Hepatocyte (in vitro differentiated cells): ENCODE measurements at places on chromosomes 1 and 21. TPM values are rescaled to one million over a fixed set of nuclear protein-coding genes. Genes with fewer than 3 reads are reported as not detected.

GRCh38 chr1:183365676-183366075 is 52.5 kb downstream of the NMNAT2 start:
- no peak for DNase-seq

- DNase-seq, result no peak
Measured at GRCh38 chr1:7561936-7562728, 209.0 kb upstream of the VAMP3 start.

DNA sequence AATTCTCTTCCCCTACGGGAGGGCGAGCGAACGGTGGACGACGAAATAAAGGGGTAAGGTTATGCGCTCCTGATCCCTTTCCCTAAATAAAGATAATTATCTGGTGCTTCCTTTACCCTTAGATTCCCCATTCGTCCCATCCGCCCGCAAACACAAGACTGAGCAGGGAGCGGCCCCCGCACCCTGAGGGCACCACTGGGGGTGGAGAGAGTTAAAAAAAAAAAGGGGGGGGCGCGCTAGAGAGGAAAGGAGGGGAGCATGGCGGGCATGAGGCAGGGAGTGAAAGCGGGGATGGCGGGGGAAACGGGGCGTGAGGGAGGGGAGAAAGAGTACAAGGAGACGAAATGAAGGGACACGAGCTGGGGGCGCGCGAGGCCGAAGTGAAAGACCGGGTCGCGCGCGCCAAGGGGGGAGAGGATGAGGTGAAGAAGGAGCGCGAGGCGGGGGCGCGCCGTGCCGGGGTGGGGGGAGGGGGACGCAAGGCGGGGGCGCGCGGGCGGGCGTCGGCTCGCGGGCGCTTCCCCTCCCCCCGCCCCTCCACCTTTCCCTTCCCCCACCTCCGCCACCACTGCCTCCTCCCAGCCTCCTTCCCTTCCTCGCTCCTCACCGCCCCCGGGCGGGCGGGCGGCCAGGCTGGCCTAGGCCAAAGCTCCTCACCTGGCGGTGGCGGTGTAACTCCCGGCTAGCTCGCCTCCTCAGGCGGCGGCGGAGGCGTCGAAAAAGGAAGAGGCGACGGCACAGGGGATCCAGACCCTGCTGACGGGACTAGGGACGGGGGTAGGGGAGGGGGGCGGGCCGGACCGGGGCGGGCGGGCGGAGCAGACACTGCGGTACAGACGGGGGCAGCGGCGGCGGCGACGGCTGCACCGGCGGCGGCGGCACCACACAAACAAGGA is 448 bp downstream of the GATAD2B start:
- DNase-seq, result peak; percentile 82

DNA sequence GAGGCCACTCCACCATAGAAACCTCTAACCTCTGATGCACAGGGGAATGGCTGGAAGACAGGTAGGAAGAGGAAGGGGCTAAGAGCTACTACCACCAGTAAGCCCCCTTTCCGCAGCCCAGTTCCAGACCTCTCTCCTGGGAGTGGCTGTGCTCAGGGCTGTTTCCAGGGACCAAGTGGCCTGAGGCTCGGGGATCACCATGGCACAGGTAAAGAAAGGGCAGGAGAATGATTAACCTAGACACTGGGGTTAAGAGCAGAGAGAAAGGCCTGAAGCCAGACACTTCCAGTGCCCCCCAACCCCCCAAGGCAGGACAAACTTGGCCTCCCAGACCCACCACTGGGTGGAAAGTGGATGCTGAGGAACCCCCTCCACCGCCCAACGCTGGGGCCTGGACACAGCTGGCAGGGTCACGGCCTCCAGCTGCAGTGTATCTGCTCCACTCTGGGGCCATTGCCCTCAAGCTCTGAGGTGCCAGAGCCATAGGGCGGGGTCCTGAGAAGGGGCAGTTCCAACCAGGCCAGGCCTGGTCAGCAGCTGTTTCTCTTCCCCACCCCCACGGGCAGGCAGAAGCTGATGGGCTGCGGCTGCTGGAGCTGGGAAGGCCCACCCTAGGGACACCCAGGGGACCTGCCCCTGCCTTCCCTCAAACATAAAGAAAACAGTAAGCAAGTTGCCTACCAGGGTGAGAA is 2.6 kb downstream of the TAGLN2 start:
- DNase-seq, result peak; percentile 55

SETSIP gene
- not detected in 2 replicates for total RNA-seq
